ENCODE measurements at places on chromosomes 12 and 14. TPM values are rescaled to one million over a fixed set of nuclear protein-coding genes. Genes with fewer than 3 reads are reported as not detected.
A peak's percentile ranks its signal among the peaks of the same experiment; 100 is the strongest.

- no peaks in the 10 kb centered on the region for H3K27me3 ChIP-seq
- H3K27ac ChIP-seq: no peak overlapping the region
- no peaks in the 10 kb centered on the region for H3K36me3 ChIP-seq
- H3K4me1 ChIP-seq: no peaks in the 10 kb centered on the region
Observed at GRCh38 chr14:46057799-46058198, 593.8 kb downstream of the RPL10L start.

DNA sequence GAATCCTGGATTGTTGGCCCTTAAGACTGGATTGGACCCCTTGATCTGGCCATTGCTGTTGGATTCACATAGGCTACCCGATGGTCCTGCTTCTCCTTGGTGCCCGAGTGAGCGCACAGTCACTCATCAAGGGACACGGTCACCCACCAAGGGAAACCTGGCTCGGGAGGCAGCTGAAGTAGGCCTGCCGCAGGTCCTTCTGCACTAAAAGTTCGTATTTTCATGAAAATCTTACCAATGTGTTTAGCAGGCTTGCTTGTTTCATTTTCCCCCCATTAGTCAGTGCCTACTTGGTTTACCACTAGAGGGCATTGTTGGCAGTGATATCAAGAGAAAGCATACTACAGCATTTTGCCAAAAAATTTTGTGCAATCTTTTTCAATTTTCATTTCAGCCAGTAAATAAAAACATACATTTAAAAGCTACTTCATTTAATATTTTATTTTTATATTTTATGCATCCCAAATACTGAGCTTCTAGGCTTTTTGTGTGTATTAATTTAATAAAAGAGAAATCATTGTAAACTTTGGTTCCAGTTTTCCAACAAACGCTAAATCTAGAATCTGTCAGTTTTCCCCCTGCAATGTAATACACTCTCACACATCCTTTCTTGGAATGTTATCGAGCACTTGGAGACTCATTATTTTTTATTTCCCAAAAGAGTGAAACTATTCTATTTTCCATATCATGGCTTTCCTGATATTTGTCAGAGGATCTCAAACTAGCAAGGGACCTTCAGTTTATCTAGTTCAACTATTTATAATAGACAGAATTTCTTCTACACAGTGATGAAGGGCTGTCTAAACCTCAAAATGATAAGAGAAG lies 116.7 kb downstream of the LMNTD1 start:
- H3K4me3 ChIP-seq: peak overlapping the region; percentile 71
- no peaks in the 10 kb centered on the region for H3K36me3 ChIP-seq
- DNase-seq: peak; percentile 49
- no peaks in the 10 kb centered on the region for H3K27me3 ChIP-seq
- no peaks in the 10 kb centered on the region for H3K4me1 ChIP-seq
- H3K27ac ChIP-seq: no peak overlapping the region

DNA sequence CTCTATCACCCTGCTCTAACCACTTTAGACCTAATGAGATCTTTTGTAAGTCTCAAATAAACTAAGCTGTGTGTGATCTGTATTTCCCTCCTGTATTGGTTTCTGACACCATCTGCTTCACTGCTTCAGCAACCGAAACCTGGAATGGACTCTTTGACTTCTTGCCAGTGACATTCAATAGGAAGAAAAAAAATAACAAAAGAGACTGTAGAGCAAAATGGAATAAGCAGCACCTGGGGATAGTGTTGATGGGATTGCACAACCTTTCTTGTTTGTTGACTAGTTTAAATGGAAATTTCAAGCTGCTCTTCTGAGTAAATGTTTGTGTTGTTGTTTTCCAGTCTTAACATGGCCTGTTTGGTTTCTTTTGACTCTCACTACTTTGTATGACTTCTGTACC lies 888.6 kb upstream of the SEL1L start:
- no peak for DNase-seq
- no peak overlapping the region for H3K27ac ChIP-seq
- H3K27me3 ChIP-seq: no peaks in the 10 kb centered on the region
- no peaks in the 10 kb centered on the region for H3K36me3 ChIP-seq

DNA sequence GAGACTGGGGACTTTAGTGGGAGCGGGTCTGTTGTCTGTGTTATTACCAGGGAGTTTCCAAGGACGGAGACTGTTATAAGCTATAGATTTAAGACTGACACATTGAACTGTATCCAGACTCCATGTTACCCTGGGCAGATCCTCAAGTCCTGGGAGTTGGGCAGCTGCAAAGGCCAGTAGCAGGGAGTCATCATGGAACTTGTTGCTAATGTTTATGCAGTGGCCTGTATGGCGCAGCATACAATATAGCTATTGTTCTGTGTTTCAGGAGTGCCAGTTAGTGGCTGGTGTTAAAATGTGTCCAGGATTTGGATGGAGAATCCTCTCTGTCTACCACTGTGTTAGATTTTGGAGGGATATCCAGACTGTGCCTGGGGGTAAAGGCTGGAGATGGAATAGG lies 31.7 kb downstream of the SMOC1 start:
- H3K27me3 ChIP-seq: no peaks in the 10 kb centered on the region
- DNase-seq: no peak
- H3K4me3 ChIP-seq: no peak overlapping the region
- no peak overlapping the region for H3K27ac ChIP-seq
- no peaks in the 10 kb centered on the region for H3K36me3 ChIP-seq

GRCh38 chr14:41950428-41951151 lies 343.9 kb downstream of the LRFN5 start:
- H3K36me3 ChIP-seq: no peaks in the 10 kb centered on the region
- H3K4me1 ChIP-seq: no peaks in the 10 kb centered on the region
- DNase-seq: no peak
- H3K27ac ChIP-seq: no peak overlapping the region
- H3K4me3 ChIP-seq: no peak overlapping the region

- H3K4me3 ChIP-seq: no peak overlapping the region
- DNase-seq: no peak
- H3K36me3 ChIP-seq: peaks cover 58% of the 10 kb centered on the region
Observed at GRCh38 chr14:81484120-81484519, 49.5 kb downstream of the SEL1L start.

DNA sequence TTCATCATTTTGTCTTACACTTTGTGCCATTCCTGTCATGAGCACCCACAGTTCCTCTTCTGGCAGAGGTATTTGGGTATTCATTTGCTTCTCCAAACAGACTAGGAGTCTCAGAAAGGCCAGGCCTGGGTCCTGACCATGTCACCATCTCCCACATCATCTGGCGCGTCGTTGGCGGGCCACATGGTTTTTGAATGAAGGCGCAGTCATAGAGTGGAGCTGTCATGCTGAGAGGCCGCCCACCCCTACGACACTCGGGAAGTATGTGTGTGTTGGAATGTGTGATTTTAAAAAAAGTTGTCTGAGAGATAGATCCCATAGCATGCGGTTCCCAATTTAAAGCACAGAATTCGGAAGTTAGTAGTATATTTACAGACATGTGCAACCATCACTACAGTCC lies 15.6 kb upstream of the TTC7B start:
- no peak overlapping the region for H3K4me3 ChIP-seq
- no peaks in the 10 kb centered on the region for H3K27me3 ChIP-seq
- peaks cover 14% of the 10 kb centered on the region for H3K4me1 ChIP-seq
- no peaks in the 10 kb centered on the region for H3K36me3 ChIP-seq

- H3K27me3 ChIP-seq: no peaks in the 10 kb centered on the region
- no peak overlapping the region for H3K27ac ChIP-seq
- H3K36me3 ChIP-seq: no peaks in the 10 kb centered on the region
- no peak overlapping the region for H3K4me3 ChIP-seq
- no peaks in the 10 kb centered on the region for H3K4me1 ChIP-seq
Observed at GRCh38 chr14:42374332-42374731, 767.7 kb downstream of the LRFN5 start.

DNA sequence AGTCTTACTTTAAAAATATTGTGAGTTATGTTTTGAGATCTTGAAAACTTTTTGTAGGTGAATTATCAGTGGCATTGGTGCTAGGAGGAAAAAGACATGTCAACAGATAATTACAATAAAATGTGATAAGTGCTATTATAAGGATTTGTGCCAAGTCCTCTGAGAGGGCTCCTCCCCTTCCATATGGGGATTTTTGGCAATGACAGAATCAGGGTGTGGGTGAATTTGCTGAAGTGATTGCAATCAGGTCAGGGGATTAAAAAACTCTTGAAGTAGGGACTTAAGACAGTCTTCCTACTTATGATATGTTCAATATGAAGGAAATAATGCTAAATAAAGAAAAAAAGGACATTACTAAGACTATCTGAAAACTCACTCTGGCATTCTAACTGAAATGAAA lies 122.5 kb downstream of the SLC15A5 start:
- no peak for DNase-seq
- H3K36me3 ChIP-seq: no peaks in the 10 kb centered on the region
- H3K27ac ChIP-seq: no peak overlapping the region
- H3K4me3 ChIP-seq: no peak overlapping the region
- H3K27me3 ChIP-seq: no peaks in the 10 kb centered on the region

GRCh38 chr12:74981541-74981940 lies 228.1 kb downstream of the KCNC2 start:
- no peaks in the 10 kb centered on the region for H3K27me3 ChIP-seq
- H3K4me3 ChIP-seq: no peak overlapping the region
- no peaks in the 10 kb centered on the region for H3K36me3 ChIP-seq
- no peaks in the 10 kb centered on the region for H3K4me1 ChIP-seq
- H3K27ac ChIP-seq: no peak overlapping the region

- no peak overlapping the region for H3K27ac ChIP-seq
- H3K4me3 ChIP-seq: no peak overlapping the region
- peaks cover 10% of the 10 kb centered on the region for H3K4me1 ChIP-seq
- no peaks in the 10 kb centered on the region for H3K36me3 ChIP-seq
- DNase-seq: no peak
Observed at GRCh38 chr14:59132796-59133494, 55.5 kb upstream of the DAAM1 start.

DNA sequence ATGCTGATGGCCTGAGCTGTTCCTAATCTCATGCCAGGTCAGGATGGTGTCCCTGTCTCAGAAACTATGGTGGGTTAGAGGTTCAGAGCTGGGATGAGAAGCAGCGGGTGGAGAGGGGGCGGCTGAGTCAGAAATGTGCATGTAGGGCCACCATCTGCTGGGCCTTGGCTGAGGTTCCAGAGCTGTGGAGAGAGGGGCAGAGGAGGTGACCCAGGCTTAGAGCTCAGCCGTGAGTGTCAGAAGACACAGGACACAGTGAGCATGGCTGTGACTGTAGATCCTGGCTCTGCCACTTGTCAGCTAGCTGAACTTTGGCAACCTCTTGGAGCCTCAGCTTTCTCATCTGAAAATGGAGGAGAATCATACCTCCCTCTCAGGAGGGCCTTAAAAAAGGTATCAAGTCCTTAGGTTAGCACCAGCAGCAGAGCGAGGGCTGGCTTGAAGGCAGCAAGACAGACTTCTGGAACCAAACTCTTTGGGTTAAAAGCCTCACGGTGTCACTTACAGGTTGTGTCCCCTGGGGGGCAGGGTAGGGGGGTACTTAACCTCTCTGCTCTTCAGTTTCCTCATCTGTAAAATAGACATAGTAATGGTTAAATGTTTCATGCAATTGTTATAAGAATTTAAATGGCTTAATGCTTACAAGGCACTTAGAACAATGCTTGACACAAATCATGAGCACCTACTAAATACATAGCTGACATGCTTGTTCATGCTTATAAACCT lies 34.8 kb downstream of the TMEM229B start:
- H3K27ac ChIP-seq: no peak overlapping the region
- no peak for DNase-seq
- no peaks in the 10 kb centered on the region for H3K27me3 ChIP-seq
- H3K4me3 ChIP-seq: no peak overlapping the region
- peaks cover 7% of the 10 kb centered on the region for H3K4me1 ChIP-seq

The TGM1 gene
- total RNA-seq: 3.2 TPM

DNA sequence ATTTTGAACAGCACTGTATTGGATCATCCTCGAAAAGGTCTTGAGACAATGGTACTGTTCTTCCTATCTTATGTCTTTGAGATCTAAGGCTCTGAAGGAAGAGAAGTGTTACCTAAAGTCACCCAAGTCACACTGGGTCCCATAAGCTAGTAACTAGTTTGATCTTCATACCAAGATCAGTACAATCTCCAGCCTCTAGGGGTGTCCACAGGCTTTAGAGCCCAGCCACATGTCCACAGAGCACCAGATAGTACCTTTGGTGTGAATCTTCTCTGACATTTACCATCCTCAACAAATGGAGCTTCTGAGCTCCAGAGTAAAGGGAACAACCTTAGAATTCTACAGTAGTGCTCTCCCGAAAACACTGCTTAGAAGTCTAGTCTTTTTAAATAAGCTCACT lies 78.7 kb downstream of the KSR2 start:
- no peaks in the 10 kb centered on the region for H3K36me3 ChIP-seq
- H3K4me3 ChIP-seq: no peak overlapping the region
- H3K4me1 ChIP-seq: no peaks in the 10 kb centered on the region
- no peaks in the 10 kb centered on the region for H3K27me3 ChIP-seq
- DNase-seq: no peak
- H3K27ac ChIP-seq: no peak overlapping the region

The SLC2A13 gene
- 3.2 TPM for total RNA-seq

DNA sequence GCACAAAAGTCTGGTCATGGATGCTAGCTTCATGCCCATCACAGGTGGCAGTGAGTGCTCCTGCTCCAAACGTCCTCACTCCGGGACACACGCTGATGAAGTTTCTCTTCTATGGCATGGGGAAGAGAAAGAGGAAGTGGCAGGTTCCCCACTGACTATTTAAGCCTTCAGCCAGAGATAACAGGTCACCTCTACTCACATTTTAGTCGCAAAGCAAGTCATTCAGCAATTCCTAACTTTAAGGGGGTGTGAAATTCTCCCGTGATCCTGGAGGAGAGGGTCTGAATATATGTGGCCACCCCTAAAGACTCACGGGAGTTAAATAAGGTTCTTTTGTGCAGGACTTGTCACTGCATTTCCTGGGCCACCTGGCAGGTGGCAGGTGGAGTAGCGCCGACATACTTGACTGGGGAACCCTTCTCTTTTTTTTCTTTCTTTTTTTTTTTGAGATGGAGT lies 18.8 kb upstream of the RCOR1 start:
- no peaks in the 10 kb centered on the region for H3K27me3 ChIP-seq
- H3K27ac ChIP-seq: peak overlapping the region; percentile 40
- DNase-seq: no peak
- no peaks in the 10 kb centered on the region for H3K36me3 ChIP-seq
- H3K4me3 ChIP-seq: no peak overlapping the region

GRCh38 chr12:69661386-69661785 lies 37.7 kb downstream of the BEST3 start:
- no peak overlapping the region for H3K27ac ChIP-seq
- no peak for DNase-seq
- H3K4me3 ChIP-seq: no peak overlapping the region

GRCh38 chr12:124174451-124175348 lies 120.2 kb upstream of the RFLNA start:
- H3K27ac ChIP-seq: no peak overlapping the region
- H3K27me3 ChIP-seq: no peaks in the 10 kb centered on the region
- H3K36me3 ChIP-seq: no peaks in the 10 kb centered on the region
- no peak overlapping the region for H3K4me3 ChIP-seq
- no peaks in the 10 kb centered on the region for H3K4me1 ChIP-seq

- H3K4me3 ChIP-seq: no peak overlapping the region
- DNase-seq: no peak
- peaks cover 56% of the 10 kb centered on the region for H3K4me1 ChIP-seq
- no peaks in the 10 kb centered on the region for H3K27me3 ChIP-seq
- H3K27ac ChIP-seq: no peak overlapping the region
- H3K36me3 ChIP-seq: no peaks in the 10 kb centered on the region
Observed at GRCh38 chr14:71115821-71116567, 208.7 kb downstream of the PCNX1 start.

Data from HepG2 (cell line).